Activated CD4-positive, alpha-beta T cell treated with anti-CD3 and anti-CD28 coated beads, Interleukin-2, amount 50 U/mL, for 24 hours (primary cell): ENCODE measurements at places on chromosomes 5 and 9.

GRCh38 chr5:150640311-150641005 lies at the start of gene SYNPO:
TSS of gene SYNPO (plus strand) at chr5:150640660. CDS start at chr5:150648276, 7,616 bp downstream.
- DNase-seq = no peak

GRCh38 chr9:34518896-34519295 lies 3.9 kb downstream of the ENHO start:
- DNase-seq = no peak

GRCh38 chr9:109843641-109844040 lies 63.6 kb downstream of the PALM2AKAP2 start:
- no peak for DNase-seq

GRCh38 chr9:131873335-131873734 lies 133.5 kb upstream of the RAPGEF1 start:
- DNase-seq = no peak

GRCh38 chr9:36598273-36598672 lies 25.6 kb downstream of the MELK start:
- DNase-seq = no peak

DNA sequence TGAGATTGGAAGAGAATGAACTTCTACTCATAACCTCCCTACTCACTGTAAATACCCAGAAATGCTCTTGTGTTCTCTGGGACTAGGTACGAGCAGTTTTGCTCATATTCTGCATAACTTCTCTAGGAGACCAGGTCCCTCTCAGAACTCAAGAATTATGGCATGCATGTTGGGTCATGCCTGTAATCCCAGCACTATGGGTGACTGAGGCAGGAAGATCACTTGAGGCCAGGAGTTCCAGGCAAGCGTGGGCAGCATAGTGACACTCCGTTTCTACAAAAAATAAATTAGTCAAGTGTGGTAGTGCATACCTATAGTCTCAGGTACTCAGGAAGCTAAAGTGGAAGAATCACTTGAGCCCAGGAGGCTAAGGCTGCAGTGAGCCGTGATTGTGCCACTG lies 141.9 kb downstream of the OXCT1 start:
- DNase-seq = no peak

DNA sequence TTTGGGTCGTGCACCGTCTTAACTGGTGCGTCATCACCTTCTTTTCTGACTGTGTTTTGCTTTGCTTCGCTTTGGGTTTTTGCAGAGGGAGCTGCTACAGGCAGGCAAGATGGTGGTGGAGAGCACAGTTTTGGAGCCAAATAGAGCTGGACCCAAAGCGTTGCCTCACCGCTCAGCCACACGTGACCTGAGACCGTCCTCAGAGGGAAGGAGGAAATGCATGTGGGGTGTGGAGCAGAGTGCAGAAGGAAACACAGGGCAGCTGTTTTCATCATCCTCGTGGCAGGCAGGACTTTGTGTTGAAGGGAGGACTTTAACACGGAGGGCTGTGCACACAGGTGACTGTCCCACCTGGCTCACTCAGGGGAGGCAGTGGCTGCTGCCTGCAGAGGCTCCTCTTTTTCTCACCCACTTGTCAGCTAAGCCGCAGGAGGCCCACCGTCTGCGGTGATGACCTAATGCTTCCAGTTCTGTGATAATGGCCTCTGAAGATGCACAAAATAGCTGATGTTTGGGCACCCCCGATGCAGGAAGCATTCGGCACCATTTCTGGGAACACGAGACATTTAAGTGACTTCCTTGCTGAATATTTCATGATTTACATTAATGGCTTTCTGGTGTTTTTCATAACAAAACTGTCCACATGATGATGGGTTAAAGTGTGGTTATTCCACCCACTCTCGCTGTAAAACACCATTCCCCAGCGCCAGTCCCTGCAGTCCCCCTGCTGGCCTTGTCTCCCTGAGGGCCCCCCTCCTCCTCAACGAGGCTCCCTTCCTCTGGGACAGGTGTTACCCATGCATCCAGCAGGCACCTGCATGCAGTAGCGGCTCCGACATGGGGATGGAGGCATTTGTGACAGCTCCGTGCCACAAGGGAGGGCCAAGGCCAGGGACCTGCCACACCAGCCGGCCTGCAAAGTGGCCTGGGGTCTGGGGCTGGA lies 12.4 kb upstream of the UBAC1 start:
- no peak for DNase-seq

DNA sequence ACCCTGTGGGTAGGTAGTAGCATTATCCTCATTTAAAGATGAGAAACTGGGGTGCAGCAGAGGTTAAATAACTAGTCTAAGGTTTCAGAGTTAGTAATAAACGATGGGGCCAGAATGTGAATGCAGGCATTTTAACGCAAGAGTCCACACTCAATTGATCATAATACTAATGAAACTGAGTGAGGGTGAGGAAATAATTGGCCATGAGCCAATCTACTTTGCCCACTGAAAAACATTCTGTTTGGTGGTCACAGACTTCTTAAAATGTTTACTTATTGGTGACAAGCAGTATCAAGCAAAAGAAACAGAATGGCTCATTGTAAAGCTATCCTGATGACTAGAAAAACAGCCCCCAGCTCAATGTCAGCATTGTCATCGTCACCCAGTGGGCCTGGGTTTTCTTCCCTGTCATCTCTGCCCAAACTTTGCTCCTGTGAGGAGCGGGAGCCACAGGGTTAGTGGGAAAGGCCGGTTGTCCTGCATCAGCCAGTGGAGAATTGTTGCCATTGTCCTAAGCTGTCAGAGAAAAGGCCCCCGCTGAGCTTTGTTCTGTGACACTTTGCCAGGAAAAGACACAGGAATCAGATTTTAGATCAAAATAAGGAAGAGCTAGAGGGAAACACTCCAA lies 77.3 kb upstream of the MAN2A1 start:
- no peak for DNase-seq

GRCh38 chr9:135604437-135605237 lies 34.7 kb downstream of the GLT6D1 start:
- no peak for DNase-seq

GRCh38 chr5:173963182-173963838 lies 25.7 kb upstream of the C5orf47 start:
- no peak for DNase-seq

DNA sequence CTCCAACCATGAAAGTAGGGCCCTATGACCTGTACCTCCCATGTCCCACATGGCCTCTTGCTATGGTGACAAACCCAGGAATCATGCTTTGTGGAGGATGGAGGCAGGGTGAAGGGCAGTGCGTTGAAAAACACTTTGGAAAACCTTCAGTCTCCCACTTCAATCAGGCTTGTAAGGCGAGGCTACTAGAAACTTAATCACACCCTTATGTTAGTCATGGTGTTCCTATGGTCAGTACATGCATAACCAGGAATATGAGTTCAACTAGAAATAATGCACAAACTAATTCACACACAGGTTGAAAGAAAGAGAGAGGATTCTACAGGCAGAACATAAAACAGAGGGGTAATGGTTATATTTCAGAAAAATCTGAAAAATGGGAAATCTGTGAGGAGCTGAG lies 601.1 kb downstream of the KCTD16 start:
- no peak for DNase-seq

DNA sequence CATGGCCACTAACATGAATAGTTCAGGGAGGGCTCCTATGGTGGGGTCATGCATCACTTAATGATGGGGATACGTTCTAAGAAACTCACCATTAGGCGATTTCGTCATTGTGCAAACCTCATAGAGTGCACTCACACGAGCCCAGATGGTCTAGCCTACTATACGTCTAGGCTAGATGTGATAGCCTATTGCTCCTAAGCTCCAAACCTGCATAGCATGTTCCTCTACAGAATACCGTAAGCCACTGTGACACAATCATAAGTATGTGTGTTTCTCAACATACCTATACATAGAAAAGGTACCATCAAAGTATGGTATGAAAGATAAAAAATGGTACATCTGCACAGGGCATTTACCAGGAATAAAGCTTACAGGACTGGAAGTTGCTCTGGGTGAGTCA lies 6.3 kb downstream of the SLIT3 start:
- no peak for DNase-seq

GRCh38 chr9:125841444-125841843 lies 94.3 kb downstream of the PBX3 start:
- DNase-seq = no peak

- DNase-seq = no peak
Observed at GRCh38 chr9:26034786-26035185, 356.5 kb upstream of the TUSC1 start.

DNA sequence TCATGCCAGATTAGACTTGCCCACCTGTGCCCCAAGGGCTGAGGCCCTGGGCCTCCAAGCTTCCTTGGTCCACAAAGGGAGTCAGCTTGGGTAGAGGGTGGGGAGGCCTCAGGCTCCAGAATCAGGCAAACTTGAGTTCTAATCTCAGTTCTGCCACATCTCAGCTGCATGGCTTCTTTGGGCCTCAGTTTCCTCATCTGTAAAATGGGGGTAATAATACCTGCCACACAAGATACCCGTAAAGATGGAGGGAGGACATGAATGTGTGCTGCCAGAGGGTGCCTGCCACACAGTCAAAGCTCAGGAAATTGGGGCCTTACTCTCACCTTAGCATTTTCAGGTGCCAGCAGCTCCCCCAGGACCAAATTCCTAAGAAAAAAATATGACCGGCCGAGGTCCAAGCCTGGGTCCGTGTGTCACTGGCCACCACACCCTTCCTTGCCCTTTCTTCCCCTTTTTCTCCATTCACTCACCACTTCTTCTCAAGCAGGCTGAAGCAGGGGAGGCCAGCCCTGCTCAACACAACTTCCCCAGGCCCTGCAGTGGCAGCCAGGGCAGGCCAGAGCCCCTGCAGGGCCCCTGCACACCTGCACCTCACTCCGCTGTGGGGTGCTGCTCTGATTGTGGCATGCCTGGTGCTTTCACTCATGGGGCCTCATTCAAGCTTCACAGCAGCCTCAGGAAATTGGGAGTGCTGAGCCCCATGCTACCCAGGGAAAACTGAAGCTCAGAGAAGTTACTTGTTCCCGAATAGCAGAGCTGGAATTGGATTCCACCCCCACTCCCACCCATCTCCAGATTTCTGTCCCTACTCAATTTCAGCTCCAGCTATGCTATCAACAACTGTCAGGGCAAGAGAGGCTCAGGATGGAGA lies 3.9 kb downstream of the RGS14 start:
- DNase-seq = no peak
